Left hindlimb (tissue), 1 donor: ENCODE measurements at places on chromosomes 12 and 14.
A peak's percentile ranks its signal among the peaks of the same experiment; 100 is the strongest.

- DNase-seq = no peak
These were observed 173.7 kb downstream of the STXBP6 start for GRCh38 chr14:24875991-24876878.

GRCh38 chr12:18428416-18428815 lies 167.1 kb downstream of the PIK3C2G start:
- DNase-seq = no peak

GRCh38 chr12:64265839-64266238 lies 43.7 kb upstream of the KICS2 start:
- DNase-seq = no peak

DNA sequence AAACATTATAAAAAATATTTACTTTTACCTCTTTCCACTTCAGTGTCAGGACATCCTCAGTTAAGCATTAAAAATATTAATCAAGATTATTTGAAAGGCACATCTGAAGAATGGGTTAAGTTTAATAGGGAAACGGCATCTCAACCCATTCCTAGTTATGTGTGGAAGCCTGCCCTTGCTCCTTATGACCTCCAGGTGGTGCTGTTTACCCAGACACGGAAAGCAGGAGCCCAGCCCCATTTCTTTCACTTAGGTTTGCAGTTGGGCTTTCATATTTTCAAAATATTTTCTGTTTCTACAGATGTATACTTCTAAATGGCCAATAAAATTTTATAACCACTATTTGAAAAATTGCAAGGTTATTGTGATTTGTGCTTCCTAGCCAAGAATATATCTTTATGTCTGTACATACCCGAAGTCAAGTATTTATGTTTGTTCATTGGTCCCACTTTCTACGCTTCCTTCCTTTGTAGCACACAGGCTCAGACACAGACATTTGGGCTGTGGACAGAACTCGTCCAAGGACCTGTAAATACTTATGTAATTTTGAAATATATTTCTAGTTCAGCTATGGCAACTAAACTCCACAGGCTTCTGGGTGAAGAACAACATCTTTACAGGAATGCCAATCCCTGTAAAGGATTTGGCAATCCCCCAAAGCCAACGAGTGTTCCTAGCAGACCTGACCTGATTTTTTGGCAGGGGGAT lies 247.1 kb downstream of the AKAP6 start:
- peak; percentile 57 for DNase-seq

- no peak for DNase-seq
These were observed 19.6 kb downstream of the PELI2 start for GRCh38 chr14:56137849-56138248.

DNA sequence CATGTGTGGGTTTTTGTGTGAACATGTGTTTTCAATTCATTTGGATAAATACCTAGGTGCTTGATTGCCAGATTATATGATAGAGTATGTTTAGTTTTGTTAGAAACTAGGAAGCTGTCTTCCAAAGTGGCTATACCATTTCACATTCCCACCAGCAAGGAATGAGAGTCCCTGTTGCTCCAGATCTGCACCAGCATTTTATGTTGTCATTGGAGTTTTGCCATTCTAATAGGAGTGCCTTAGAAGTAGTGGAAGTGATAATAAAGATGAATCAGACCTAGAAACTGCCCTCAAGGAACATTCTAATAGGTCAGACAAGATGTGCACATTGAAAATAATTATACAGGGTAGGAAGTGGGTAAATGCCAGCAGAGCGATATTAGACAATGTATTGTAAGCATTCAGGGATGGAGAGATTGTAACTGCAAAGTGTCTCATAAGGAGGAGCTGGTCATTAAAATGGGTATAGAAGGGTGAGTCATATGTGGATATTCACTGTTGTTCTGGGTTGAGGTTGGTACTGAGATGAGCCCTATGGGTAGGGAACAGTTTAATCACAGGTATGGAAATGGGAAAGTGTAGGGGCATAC lies 71.4 kb downstream of the MNAT1 start:
- no peak for DNase-seq

DNA sequence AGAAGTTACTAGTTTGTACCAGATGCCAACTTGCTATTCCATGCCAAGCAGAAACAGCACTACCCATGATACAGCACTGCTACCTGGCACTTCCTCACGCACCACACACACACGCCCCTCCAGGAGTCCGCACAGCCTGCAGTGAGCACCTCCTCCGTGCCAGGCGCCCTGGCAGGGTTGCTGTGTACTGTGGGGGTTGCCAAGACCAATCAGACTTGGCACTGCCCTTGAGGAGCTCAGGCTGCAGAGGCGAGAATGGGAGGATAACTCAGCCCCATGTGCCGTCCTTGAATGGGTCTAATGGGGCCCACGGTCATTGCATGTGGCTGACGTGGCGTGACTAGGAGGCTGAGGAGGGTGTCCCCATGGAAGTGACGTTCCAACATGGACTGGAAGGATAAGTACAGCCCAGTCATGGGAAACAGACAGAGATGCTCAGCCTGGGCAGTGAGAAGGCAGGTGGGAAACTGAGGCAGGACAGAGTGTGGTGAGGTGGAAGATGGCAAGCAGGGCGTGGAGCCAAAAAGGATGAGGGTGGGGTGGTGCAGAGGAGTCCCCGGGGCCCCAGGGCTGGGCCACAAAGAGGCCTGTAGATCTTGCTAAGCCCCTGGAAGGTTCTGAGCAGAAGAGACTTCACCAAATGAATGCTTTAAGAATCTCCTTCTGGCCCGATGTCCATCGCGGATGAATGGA lies 65.3 kb upstream of the C14orf180 start:
- DNase-seq = no peak
